Activated CD8-positive, alpha-beta memory T cell treated with anti-CD3 and anti-CD28 coated beads for 48 hours (primary cell): ENCODE measurements at places on chromosomes 12 and 14.

DNA sequence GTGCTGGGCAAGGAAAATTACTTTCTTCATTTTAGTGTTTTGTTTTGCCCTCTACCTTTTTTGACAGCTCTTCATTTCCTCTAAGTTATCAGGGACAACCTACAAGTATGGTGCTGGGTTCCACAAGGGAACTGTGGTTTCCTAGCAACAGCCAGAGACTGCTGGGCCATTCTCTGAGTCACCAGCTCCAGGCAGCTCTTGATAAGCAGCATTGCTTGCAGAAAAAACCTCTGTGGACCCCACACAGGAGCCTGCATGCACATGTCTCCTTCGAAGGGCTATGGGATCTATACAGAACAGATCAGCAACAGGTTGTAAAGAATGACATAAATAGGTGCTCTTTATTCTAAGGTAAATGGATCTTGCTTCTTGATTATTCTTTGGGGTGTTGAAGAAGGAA, 81.0 kb upstream of the CCDC196 start:
- no peak for DNase-seq

- no peak for DNase-seq
Measured at GRCh38 chr14:64946310-64947045, 3.9 kb upstream of the GPX2 start.

DNA sequence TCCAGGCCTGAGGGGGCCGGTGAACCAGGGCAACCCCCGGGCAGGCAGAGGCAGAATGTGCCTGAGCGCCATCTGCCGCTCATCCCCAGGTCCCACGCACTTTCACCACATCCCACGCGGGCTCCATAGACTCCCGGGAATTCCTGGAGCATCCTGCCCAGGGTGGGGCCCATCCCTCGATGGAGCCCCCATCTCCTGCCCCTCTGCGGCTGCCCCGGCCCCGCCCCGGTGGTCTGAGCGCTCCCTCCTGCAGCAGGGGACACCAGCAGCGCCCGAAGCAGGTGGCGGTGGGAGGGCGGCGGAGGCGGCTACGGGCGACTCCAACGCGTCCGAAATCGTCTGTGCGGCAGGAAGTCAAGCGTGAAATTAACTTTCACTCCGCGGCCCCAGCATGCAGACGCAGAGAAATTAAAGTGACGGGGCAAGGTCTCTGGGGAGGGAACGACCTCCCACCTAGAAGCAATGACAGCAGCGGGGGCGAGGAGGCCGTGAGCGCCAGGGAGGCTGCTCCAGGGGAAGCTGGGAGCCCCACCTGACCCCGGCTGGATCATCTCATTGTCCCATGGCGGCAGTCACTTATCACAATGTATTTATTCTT, 122.2 kb downstream of the NCOR2 start:
- no peak for DNase-seq

DNA sequence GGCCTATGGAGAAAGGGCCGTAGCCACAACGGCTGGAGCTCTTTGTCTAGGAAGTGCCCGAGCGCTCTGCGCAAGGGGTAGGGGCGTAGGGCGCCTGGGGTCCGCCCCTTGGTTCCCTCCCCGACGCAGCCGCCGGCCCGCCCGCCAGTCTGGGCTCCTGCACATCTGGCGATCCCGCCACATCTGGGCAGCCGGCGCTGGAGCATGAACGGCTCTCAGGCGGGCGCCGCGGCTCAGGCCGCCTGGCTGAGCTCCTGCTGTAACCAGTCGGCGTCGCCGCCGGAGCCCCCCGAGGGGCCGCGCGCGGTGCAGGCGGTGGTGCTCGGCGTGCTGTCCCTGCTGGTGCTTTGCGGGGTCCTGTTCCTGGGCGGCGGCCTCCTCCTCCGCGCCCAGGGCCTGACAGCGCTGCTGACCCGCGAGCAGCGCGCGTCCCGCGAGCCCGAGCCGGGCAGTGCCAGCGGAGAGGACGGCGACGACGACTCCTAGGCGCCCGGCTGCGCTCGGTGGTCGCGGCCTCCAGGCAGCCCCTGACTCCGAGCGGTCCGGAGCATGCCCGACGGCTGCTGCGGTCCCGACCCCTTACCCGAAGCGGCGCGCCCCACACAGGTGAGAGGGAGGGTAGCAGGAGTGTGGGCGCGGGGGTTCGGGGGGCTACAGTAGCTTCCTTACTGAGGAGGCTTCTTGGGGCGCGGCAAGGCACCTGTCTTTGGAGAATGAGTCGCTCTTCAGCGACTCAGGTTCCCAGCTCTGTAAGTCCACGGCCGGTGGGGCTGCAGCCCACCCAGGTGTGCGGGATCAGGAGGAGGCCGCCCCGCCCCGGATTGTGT, at the start of gene SMIM41:
TSS of gene SMIM41 (plus strand) at position 129 of the 827 bp plus-strand sequence. CDS start at position 205, 76 bp downstream.
- DNase-seq = no peak

GRCh38 chr14:18656627-18657026, 55.7 kb downstream of the OR11H12 start:
- no peak for DNase-seq

DNA sequence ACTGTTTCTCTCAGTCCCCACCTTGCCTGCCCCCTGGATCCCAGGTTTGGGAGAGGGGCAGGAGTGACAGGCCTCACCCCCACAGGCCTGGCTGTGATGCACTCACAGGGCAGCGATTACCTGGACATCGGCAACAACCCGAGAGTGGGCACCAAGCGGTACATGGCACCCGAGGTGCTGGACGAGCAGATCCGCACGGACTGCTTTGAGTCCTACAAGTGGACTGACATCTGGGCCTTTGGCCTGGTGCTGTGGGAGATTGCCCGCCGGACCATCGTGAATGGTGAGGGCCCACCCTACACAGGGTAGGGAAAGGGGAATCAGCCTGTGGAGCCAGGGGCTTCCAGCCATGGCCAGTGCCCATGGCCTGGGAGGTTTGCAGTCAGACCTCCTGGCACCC, 8.6 kb downstream of the ACVRL1 start:
- no peak for DNase-seq

- no peak for DNase-seq
Measured at GRCh38 chr12:90924406-90924805, 30.6 kb downstream of the CCER1 start.

- DNase-seq = no peak
Measured at GRCh38 chr12:111256629-111257434, 112.1 kb downstream of the PHETA1 start.

GRCh38 chr12:86435053-86435452, 178.9 kb upstream of the MGAT4C start:
- no peak for DNase-seq

DNA sequence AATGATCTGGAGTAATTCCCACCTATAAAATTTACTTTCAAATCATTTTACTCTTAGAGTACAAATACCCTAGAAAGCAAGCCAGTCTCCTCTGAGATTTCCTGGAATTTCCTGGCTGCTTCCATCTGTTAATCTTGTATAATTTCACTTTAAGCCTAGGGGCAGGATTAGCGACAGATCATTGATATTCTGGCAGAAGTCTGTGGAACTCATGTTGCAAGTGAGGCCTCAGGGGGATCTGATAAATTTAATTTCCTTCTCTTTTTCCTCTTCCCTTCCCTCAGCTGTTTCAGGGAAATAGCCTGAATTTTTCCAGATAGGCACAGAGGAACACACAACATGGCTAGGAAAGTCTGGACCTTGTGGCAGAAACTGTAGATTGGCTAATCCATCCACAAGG, 5.9 kb upstream of the KRT6A start:
- no peak for DNase-seq

DNA sequence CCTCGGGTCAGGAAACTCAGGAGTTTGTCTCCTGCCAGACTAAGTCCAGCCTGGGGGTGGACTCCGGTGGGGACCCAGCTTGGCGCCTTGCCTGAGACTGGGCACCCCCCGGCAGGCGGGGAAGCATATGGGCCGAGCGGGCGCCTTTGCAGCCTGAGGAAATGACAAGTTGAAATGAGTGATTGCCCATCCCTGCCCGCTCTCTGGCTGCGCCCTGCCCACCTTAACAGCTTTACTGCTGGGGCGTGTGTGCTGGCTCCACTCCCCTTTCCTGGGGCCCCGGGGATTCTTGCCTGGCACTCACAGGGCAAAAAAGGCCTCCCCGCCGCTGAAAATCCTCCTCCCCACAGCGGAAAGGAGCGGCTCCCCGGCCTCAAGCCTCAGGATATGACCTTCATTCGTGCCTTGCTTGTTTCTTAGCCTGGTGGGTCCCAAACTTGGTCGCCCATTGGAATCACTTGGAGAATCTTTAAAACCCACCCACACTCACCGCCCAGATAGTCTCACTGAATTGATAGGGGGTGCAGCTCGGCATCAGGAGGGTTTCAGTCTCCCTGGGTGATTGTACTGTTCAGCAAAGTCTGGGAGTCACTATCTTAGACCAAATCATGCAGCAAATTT, 1.5 kb downstream of the RFLNA start:
- DNase-seq = no peak

- DNase-seq = no peak
Measured at GRCh38 chr14:92387578-92387977, 64.6 kb downstream of the SLC24A4 start.

GRCh38 chr14:51889851-51890250, 29.4 kb downstream of the GNG2 start:
- DNase-seq = no peak

DNA sequence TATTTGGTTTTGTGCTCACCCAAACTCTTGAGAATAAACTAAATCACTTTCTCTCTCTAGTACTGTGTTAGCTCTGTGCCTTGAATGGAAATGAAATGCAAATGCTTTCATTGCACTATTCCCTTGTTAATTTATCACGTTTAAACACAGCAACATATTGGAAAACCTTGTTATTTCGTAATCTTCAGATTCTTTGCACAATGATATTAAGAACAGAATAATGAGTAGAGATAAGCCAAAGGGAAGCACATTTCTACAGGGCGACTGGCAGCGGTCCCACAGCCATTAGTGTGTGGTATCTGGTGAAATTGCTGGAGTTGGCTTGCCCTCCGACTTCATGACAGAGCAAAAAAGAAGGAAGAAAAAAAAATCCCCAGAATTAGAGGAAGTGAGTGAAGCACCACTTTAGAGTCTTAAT, 166.1 kb upstream of the E2F7 start:
- DNase-seq = no peak

- no peak for DNase-seq
Measured at GRCh38 chr12:1691123-1692007, 495 bp downstream of the ADIPOR2 start.

GRCh38 chr12:114846771-114847170, 162.8 kb upstream of the TBX3 start:
- DNase-seq = no peak

DNA sequence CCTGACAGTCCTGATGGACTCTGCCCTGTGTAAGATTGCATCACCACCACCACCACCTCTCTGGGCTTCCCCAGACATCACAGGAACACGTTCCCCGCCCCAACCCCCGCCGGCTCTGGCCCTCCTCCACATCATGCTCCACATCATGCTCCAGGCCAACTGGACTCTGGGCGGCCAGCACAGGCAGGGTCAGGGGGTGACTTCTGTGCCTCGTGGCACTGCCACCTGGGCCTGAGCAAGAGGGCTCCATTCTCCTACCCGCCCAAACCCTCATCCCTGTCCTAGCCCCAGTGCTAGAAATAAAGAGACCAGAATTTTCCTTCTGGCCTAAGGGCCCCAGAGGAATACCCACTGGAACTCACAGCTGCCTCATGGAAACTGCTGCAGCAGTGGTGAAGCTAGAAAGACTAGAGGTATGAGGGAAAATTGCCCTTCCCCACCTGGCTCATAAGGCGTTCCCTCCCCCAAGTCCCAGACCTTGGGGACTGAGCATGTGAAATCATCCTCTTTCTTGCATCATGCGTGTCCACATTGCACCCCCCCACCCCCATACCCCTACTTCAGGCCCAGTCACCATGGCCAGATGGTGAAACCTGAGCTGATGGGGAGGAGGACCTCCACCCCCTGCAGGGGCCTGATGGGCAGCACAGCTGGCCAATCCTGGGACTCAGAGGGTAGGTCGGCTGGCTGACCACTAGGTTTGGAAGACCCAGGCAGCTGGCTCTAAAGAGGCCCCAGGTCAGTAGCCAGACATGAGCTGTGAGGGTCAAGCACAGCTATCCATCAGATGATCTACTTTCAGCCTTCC, at the start of gene INHBE:
TSS of gene INHBE (plus strand) at position 742 of the 808 bp plus-strand sequence. CDS start 230 bp downstream, outside the sequence.
- no peak for DNase-seq

- DNase-seq = no peak
Measured at GRCh38 chr14:82251494-82251893, 717.8 kb upstream of the SEL1L start.

GRCh38 chr12:87870061-87870460, 159.1 kb downstream of the C12orf50 start:
- DNase-seq = no peak

DNA sequence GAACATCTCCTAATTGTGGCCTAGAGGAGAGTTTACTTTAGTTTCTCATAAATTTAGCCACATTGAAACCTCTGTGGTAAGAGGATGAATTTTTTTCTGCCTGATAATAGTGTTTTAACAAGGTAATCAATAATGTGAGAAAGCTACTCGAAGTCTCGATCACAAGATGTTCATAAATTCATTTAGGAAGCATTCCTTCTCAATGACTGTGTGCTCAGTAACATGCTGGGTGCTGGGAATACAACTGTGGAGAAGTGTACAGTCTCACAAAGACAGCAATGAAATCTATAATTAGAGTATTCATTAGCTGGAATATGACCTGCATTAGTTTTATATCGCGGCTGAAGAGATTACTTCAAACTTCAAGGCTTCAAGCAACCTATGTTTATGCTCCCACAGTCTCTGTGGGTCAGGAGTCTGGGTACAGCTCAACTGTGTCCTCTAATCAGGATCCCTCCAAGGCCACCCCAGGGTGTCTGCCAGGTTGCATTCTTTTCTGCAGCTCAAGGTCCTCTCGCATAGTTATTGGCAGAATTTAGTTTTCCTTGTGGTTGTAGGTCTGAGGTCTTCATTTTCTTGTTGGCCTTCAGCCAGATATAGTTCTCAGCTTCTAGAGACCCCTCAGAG, 167.6 kb downstream of the ANO4 start:
- DNase-seq = no peak

DNA sequence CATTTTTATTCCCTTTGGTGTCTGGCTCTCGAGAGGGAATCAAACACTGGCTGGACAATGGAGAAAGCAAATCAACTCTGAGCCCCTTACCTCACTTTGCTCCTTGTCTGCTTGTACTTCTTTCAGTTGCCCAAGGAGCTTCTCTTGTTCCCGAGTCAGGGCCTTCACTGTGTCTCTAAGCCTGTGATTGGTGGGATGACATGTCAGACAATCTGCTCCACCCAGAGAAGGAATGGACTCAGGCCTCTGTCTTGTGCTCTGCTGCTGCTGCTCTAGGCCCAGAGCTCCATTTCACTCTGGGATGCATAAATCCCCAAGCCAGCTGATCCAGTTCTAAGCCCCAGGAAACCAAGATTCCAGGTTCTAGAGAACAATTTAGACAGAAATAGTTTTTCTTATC, 7.6 kb downstream of the CALCOCO1 start:
- no peak for DNase-seq

- DNase-seq = no peak
Measured at GRCh38 chr14:44341116-44341515, 166.0 kb downstream of the FSCB start.

DNA sequence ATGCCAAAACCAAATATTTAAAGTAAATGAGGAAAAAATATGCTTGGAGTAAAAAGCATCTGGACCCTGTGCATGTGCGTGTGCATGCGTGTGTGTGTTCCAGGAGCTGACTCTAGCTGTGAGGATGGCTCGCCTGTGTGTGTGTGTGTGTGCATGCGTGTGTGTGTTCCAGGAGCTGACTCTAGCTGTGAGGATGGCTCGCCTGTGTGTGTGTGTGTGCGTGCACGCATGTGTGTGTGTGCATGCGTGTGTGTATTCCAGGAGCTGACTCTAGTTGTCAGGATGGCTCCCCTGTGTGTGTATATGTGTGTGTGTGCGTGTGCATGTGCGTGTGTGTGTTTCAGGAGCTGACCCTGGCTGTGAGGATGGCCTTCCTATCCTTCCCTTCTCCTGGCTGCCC, 357.7 kb downstream of the CACNA1C start:
- no peak for DNase-seq
